LHCN-M2 (cell line): ENCODE measurements at places on chromosomes 1 and 21. TPM values are rescaled to one million over a fixed set of nuclear protein-coding genes. Genes with fewer than 3 reads are reported as not detected.

GRCh38 chr1:237219751-237220642 lies 178.0 kb downstream of the RYR2 start:
- no peak for DNase-seq

GRCh38 chr1:147753081-147753480 lies 7.3 kb downstream of the GJA5 start:
- no peak for DNase-seq

DNA sequence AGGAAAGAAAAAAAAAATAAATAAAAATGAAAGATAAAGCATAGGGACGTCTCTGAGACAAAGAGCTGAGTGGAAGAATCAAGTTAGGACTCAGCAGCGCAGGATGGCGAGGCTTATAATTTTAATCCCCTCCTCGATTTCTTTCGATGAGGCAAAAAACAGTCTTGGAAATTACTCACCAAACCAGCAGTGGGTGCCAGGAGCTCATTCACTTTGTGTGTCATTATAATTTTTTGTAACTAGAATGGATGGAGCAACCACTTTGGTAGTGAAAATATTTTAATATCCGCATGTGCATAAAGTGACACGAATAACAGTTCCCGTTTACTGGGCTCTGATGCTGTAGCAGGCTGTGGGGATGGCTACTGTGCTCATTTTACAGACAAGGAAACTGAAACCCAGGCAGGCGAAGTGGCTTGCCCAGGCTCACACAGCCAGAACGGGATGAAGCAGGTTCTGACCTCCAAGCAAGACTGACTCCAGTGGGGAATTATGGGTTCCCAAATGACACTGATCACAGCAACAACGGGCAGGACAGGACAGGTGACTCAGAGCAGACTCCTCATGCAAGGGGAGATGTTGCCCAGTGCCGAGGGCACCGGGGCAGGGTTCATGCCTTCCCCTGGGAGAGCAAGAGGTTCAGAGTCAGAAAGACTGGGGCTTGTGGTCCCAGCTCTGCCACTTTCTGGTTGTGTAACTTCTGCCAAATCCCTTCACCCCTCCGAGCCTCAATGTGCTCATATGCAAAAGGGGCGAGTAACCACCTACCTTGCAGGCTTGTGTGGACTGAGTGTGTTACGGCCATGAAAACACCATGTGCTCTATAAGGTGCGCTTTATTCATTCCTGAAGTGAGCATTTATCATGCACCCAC lies 63.6 kb downstream of the RUNX3 start:
- no peak for DNase-seq

GRCh38 chr1:46041974-46042373 lies 90.5 kb downstream of the PIK3R3 start:
- peak; percentile 67 for DNase-seq

GRCh38 chr1:53349968-53350852 lies 22.3 kb upstream of the LRP8 start:
- no peak for DNase-seq

GRCh38 chr1:29760067-29760564 lies 523.8 kb downstream of the PTPRU start:
- no peak for DNase-seq

DNA sequence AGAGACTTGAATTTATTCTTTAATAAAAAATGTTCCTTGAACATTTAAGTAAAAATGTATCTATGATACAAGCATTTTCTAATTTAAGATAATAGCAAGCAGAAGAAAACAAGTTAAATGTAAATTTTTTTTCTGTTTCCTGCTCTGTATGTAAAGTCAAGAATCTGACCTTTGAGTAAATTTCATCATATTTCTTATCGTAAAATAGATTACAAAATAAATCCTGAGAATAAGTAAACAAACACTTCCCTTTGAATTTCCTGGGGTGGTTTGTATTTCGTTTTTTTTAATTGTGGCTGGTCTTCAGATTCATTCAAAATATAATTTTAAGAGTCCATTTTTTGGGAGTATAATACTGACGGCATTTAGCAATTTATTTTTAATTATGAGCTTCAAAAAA lies 77.6 kb downstream of the POU2F1 start:
- DNase-seq, result no peak

- no peak for DNase-seq
Measured at GRCh38 chr1:245988393-245989078, 518.5 kb downstream of the SMYD3 start.

GRCh38 chr1:204340081-204340889 lies 19.4 kb downstream of the PLEKHA6 start:
- DNase-seq, result no peak

- no peak for DNase-seq
Measured at GRCh38 chr21:45539796-45540600, 2.2 kb downstream of the SLC19A1 start.

DNA sequence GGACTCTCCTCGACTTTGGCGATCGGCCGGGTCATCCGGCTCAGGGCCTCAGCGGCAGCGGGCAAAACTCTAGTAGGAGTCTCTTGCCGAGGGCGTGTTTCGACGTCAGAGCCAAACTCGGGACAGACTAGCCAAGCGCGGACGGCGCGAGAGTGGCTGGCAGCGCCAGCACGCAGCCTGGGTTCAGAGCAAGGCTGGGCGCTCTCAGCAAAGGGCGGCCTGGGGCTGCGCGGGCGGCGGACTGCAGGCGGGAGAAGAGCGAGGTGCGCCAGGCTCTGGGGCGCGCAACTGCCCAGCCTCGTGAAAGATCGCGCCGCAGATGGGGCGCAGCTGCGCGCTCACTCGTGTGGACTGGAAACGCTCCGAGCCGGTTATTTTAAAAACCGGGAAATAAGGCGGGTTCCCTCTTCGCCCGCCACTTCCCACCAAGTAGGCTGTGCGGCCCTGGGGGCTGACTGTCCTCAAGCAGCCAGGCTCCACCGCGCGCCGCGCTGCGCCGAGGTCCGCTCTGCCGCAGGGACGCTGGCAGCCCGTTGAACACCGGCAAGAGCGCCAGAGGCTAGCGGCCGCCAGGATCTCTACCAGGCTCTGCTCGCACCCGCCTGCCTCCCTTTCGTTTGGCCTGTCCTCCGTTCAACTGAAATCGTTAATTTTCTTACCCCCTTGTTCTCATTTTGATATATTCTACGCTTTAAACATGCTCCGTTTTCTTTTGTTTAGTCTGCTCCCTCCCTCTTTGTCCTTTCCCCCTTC lies 2.4 kb downstream of the ALX3 start:
- no peak for DNase-seq

GRCh38 chr1:226003502-226004170 lies 4.5 kb upstream of the SDE2 start:
- DNase-seq, result no peak

DNA sequence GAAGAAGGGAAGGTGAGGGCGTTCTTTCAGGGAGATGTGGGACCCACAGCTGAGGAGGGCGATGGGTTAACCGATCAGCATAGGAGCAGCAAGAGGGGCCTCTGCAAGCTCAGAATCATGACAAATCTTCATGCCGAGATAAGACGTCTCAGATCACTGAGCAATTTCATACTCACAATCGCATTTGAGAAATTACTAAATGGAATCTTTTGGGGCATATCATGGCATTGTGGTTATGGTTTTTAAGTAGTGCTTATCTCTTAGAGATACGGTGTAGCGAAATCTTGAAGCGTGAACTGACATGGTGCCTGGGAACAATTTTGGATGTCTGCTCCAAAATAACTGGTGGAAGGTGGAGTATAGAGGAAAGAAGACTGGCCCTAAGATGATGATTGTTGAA lies 6.2 kb downstream of the TNNT2 start:
- DNase-seq, result no peak

- no peak for DNase-seq
Measured at GRCh38 chr21:44653656-44654575, 543 bp downstream of the KRTAP12-4 start.

DNA sequence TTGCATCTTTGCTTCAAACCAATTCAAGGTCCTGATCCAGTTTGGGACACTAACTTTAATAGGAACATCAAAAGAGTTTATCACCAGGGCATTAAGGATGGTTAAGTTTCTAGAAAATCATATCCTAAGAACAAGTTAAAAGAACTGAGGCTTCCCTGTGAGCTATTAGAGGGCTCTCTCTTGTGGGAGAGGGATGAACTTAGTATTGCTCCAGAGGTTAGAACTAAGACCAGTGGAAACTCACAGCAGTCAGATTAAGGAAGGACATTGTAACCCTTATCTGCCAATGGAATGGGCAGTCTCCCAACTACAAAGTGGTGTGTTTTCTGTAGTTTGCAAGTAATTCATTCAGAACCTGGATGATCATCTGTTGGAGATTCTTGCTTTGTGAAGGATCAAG lies 36.8 kb downstream of the UBE2U start:
- peak; percentile 38 for DNase-seq

GRCh38 chr1:227900571-227901051 lies 47.1 kb downstream of the WNT9A start:
- DNase-seq, result no peak

GRCh38 chr1:6421266-6421665 lies 1.5 kb upstream of the HES2 start:
- DNase-seq, result no peak

- DNase-seq, result no peak
Measured at GRCh38 chr21:38448671-38449385, 49.4 kb downstream of the ERG start.

GRCh38 chr1:85144351-85144750 lies 56.5 kb downstream of the SYDE2 start:
- DNase-seq, result no peak

DNA sequence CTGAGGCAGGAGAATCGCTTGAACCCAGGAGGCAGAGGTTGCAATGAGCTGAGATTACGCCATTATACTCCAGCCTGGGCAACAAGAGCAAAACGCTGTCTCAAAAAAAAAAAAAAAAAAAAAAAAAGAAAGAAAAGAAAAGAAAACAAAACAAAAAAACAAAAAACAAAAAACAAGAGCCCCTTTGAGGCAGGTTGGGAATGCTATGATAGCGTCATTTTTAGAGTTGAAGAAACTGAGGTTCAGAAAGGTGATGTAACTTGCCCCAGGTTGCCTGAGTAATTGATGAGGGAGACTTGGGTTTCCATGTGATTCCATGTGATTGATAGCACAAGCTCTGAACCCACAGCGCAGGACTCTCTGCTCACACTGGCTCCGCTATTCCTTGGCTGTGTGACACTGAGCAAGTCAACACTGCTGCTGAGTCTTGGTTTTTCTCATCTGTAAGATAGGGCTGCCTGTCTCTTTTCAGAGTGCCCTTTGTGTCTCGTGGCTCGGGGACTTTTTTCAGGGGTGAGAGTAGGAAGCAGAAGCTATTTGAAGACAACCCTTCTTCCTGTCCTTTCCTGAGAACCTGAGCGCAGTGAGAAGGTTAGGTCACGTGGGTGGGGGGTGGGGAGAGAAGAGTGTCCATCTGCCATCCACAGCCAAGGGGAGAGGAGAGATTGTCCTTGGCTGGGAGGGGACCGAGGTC lies 2.5 kb downstream of the CNR2 start:
- DNase-seq, result no peak

- DNase-seq, result peak; percentile 8
Measured at GRCh38 chr1:212518188-212519054, 85.7 kb downstream of the NENF start.

GRCh38 chr1:90370686-90371447 lies 346.2 kb downstream of the BARHL2 start:
- DNase-seq, result peak; percentile 82

DNA sequence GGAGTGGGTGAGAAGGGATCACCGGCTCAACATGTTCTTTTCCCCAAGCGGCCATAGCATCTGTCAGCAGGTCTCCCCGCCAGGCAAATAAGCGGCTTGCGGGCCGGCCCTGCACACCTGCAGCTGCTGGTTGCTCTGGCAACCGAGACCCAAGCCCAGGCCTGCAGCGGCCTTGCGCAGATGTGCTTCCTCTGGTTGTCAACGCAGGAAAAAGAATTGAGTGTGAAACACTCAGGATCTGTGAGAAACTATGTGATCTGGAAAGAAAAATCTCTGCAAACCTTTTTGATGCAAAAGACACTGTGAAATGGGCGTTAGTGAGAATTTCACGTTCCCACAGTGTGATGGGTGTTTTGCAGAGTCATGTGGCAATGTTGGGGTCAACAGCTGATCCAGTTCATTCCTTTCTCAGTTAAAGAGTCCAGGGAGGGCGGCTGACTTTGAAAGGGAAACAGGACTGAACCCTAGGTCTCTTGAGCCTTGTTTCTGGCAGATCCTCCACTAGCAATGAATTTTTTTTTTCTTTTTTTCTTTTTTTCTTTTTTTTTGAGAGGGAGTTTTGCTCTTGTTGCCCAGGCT lies 28.4 kb downstream of the TOMM20 start:
- no peak for DNase-seq

GRCh38 chr1:99681583-99681982 lies 35.7 kb downstream of the PALMD start:
- peak; percentile 95 for DNase-seq

DNA sequence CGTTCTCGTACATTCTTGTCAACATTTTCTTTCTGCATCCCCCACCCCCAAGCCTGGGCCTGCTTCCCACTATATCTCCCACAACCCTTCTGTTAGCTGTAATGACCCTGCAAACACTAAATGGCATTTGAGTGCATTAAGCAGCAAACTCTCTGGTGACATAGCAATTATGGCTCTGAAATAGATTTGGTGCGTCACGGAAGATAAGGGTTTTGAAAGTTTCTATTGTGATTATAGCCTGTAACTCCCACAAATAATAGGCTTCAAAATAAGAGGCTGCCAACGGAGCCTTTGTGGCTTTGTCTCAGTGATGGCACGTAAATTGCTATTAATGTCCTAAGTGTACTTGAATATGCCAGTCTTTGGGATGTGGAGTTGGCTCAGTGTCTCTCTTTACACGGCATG lies 277.6 kb downstream of the PBX1 start:
- DNase-seq, result no peak

- no peak for DNase-seq
Measured at GRCh38 chr1:233448109-233448689, 120.7 kb downstream of the MAP3K21 start.

DNA sequence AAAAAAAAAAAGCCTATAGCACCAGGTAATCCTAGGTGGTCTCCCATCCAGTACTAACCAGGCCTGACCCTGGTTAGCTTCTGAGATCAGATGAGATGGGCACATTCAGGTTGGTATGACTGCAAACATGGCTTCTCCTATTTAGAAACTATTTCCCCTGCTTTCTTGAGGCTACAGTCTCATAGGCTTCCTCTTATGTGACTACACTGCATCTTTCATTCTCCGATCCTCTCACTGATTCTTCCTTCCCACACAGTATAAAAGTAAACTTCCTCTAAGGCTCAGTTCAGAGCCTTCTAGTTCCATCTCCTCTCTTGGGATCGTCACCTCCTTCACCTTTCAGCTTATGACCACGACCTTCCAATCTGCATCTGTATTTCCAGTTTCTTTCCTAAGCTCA lies 30.4 kb upstream of the RNF2 start:
- no peak for DNase-seq

DNA sequence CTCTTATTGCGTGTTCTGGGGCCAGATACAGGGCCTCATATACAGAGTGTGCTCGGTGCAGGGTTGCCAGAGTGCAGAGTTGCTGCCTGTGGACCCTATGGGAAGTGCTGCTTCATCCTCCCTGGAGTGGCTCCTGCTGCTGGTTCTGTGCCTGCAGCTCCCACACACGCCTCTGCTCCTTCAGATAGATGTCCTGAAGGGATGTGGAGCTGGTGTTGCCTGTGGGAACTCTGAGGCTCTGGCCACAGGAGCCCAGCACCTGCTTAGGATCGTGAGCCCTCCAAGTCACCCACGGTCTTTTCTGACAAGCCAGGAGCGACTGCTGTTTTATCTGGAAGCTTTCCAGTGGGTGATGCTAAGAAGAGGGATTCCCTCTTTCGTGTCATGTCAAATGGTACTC lies 120.5 kb downstream of the CAMTA1 start:
- no peak for DNase-seq

Gene COL6A2
- total RNA-seq, result 421 and 452 TPM in 2 replicates

Gene VHLL
- not detected in 2 replicates for total RNA-seq

Gene SEMA4A
- 0.40 and 0.64 TPM in 2 replicates for total RNA-seq

Gene ERICH3
- total RNA-seq, result not detected in 2 replicates

Gene HNRNPCL2
- not detected in 2 replicates for total RNA-seq

Gene SPRR1A
- total RNA-seq, result not detected in 2 replicates

Gene ST6GALNAC3
- under 0.01 TPM in 1 of 2 replicates, not detected in the other for total RNA-seq

Gene PSRC1
- total RNA-seq, result 57.6 and 60.4 TPM in 2 replicates

Gene FAM177B
- total RNA-seq, result not detected in 2 replicates
